ENCODE measurements at places on chromosomes 11 and 22. TPM values are rescaled to one million over a fixed set of nuclear protein-coding genes. Genes with fewer than 3 reads are reported as not detected.

CACNA1I gene
- total RNA-seq = 0.17 TPM

CCDC116 gene
- 0.74 TPM for total RNA-seq

KMT5B gene
- total RNA-seq = 78.2 TPM

SMC1B gene
- total RNA-seq = not detected

KDM4D gene
- total RNA-seq = 0.94 TPM

- H3K27ac ChIP-seq = no peak overlapping the region
- no peaks in the 10 kb centered on the region for H3K36me3 ChIP-seq
- H3K4me1 ChIP-seq = peaks cover 8% of the 10 kb centered on the region
- H3K27me3 ChIP-seq = no peaks in the 10 kb centered on the region
- H3K4me3 ChIP-seq = no peak overlapping the region
These were observed 13.2 kb upstream of the MICAL2 start for GRCh38 chr11:12097219-12097618.

- no peak overlapping the region for H3K4me3 ChIP-seq
- DNase-seq = no peak
- no peaks in the 10 kb centered on the region for H3K36me3 ChIP-seq
- H3K27ac ChIP-seq = no peak overlapping the region
These were observed 570.3 kb downstream of the OPCML start for GRCh38 chr11:132962041-132962440.

DNA sequence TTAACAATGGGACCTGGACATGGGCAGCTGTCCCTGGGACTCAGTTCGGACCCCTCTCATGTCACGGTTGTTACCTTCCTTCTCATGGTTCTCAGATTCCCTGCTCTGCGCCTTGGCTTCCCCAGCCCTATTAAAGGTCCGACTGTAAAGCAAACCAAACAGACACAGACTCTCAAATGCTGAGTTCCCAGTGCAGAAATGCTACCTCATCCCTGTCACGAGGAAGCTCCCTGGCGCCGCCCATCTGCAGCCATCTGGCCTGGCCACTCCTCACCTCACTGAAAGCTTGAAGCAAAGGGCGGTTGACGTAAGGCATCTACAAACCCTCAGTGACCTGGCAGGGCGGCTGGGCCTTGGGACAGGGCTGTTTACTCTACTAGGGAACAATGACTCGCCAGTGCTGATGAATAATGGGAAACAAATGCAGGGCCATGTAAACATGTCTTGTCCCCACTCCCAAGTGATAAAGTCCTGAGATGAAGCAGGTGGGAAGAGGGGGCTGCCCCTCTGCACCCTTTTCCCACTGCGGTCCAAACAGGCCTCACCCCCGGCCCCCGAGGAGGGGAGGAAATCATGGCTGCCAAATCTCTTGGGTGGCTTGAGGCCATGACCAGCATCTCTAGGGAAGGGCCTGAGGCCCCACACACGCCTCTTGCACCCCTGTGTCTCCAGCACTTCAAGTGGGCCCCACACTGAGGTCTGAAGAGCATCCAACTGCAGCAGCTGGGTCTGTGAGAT, 49.3 kb downstream of the SCUBE1 start:
- no peaks in the 10 kb centered on the region for H3K27me3 ChIP-seq
- H3K36me3 ChIP-seq = no peaks in the 10 kb centered on the region

DNA sequence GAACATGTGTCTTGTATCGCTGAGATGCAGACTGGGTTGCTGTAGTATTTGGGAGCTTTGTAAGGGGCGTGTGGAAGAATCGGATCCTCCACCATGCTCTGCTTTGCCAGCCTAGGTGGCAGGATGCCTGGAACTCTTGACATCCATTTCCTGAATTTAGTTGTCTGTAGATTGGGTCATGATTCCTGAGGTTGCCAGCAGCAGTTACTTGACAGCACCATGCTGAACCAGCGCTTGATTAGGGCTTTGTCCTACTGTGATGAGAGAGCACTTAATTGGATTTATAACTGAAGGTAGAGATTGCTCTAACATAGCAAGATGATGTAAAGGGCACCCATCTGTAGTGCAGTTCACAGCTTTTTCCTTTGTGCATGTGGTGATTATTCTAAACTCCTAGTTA, 75.6 kb upstream of the HORMAD2 start:
- H3K27me3 ChIP-seq = no peaks in the 10 kb centered on the region
- H3K36me3 ChIP-seq = peaks cover 21% of the 10 kb centered on the region
- H3K4me3 ChIP-seq = no peak overlapping the region
- DNase-seq = no peak

DNA sequence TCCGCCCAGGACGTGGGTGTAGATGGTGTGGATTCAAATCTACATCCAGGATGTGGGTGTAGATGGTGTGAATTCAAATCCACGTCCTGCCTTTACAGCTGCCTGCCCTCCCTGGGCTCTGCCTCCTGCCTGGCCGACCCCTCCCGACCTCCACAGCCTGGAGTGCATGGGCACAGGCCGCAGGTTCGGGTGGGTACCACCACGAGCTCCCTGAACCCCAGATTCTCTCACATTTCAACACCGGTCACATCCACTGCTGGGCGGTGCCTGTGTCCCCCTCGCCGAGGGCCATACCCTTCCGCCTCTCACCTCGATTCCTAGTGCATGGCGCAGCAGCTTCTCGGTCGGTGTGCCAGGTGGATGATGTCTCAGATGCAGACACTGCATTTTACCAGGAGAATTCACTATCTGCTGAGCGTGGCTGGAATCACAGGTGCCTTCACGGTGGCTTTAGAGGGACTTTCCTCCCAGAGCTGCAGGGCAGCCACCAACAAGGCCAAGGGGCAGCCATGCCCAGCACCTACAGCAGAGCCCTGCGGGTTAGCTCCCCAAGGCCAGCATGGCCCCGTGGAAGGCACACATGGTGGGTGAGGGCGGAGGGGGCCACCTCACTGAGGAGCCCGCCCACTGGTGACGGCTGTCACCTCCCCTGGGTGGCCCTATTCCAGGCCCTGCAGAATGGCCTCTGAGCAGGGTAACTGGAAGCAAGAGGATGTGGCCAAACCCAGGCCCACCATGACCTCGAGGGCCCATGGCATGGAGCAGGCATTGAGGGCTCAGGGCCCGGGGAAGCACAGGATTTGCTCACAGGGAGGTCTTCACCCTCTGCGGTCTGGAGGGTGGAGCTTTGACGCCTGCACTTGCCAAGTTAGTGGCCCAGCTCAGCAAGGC, 638.5 kb downstream of the TBC1D22A start:
- H3K4me1 ChIP-seq = no peaks in the 10 kb centered on the region
- no peaks in the 10 kb centered on the region for H3K27me3 ChIP-seq
- DNase-seq = no peak
- no peak overlapping the region for H3K27ac ChIP-seq
- no peak overlapping the region for H3K4me3 ChIP-seq

DNA sequence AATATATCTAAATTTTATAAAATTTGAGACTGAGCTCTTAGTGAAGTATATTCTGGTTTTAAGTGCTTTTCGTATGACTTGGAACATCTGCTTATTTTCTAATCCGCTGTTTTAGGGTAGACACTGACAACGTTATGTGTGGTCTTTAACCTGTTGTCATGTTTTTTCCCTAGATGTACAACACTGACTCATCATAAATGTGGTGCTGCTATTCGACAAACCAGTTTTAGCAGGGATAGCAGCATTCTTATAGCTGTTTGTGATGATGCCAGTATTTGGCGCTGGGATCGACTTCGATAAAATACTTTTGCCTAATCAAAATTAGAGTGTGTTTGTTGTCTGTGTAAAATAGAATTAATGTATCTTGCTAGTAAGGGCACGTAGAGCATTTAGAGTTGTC, 23.8 kb upstream of the HIKESHI start:
- peaks cover 2% of the 10 kb centered on the region for H3K4me1 ChIP-seq
- DNase-seq = no peak
- H3K36me3 ChIP-seq = peaks cover 15% of the 10 kb centered on the region

GRCh38 chr11:127607487-127608085, 607.0 kb upstream of the KIRREL3 start:
- DNase-seq = no peak
- H3K27me3 ChIP-seq = no peaks in the 10 kb centered on the region
- H3K36me3 ChIP-seq = no peaks in the 10 kb centered on the region

Data from lung (tissue), 17 donors.